ENCODE measurements at places on chromosomes 16 and 17.

- no peak for DNase-seq
These were observed 261.4 kb downstream of the MAP2K4 start for GRCh38 chr17:12282056-12282455.

GRCh38 chr17:64008346-64008745 lies 10.2 kb downstream of the PRR29 start:
- no peak for DNase-seq

GRCh38 chr17:12107905-12108304 lies 87.2 kb downstream of the MAP2K4 start:
- no peak for DNase-seq

GRCh38 chr17:81885454-81885853 lies 5.9 kb downstream of the ALYREF start:
- no peak for DNase-seq

DNA sequence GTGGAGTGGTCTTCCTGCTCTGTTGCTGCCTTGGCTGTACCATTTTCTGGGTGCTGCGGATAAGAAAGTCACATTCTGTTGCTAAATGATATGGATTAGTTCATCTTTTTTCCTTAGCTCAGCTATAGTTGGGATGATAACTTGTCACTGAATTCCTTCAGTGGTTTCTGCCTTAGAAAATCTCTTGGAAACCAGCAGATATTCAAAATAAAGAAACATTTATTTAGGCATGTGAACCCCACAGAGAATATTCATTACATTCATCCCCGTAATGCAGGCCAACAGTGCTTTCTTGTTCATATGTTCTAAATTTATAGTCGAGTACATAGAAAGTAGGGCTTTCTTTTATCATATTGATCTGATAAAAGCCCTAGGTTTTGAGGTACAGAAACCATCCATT lies 151.3 kb downstream of the CYB561 start:
- DNase-seq: no peak

GRCh38 chr16:29710227-29711219 lies 31.5 kb downstream of the QPRT start:
- no peak for DNase-seq

DNA sequence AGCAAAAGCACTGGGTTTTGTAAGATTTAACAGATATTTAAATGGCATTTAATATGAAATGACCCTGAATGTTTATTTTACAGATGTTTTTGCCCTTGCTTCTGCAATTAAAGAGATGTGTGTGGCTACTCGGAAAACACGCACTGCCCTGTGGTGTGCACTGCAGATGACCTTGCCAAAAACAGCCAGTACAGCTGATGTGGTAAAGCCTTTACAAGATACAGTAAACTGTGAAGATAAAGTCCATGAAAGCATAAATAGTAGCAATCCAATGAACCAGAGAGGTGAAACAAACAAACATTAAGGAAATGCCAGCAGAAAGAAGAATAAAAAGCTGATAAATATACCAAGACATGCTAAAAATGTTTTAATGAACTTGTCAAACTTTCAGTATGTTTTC lies 15.7 kb downstream of the CCDC43 start:
- DNase-seq: no peak

DNA sequence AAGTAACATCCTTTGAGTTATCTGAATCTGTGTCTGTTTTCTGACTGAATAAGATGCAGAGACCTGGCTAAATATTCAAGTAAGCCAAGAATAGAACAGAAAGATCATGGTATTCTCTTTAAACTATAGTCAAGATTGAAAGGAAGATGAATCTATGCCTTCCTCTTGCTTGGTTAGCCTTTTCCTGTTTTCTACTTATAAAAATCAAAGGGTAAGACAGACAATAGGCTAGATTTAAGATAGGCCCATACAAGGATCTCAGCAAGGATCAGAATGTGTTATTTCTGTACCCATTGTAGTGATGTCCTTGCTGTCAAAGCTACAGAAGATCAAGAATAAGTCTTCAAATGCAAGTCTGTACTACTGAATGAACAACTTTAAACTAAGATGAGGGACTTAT lies 7.0 kb upstream of the CDR2 start:
- no peak for DNase-seq

DNA sequence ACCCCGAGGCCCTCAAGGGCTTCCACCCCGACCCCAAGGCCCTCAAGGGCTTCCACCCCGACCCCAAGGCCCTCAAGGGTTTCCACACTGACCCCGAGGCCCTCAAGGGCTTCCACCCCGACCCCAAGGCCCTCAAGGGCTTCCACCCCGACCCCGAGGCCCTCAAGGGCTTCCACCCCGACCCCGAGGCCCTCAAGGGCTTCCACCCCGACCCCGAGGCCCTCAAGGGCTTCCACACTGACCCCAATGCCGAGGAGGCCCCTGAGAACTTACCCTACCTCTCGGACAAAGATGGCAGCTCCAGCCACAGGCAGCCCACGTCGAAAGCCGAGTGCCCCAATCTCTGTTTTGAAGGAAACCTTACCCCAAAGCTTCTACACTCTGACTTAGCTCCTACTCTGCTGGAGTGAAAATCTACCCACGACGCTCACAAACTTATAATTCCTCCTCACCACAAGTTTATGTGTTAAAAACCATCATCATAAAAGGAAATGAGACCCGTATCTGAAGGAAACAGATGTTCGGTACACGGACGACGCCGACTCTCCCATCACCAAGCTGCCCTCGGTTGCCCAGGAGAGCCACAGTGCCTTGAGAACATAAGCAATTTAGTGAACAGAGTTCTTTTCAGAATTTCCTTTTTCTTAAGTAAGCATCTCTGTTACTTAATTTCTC lies 61.2 kb upstream of the RPH3AL start:
- no peak for DNase-seq

- no peak for DNase-seq
These were observed 11.9 kb upstream of the NAGPA start for GRCh38 chr16:5045499-5046115.

Data from cortex of kidney (tissue), 1 donor.